ENCODE measurements at places on chromosomes 6 and 20.

DNA sequence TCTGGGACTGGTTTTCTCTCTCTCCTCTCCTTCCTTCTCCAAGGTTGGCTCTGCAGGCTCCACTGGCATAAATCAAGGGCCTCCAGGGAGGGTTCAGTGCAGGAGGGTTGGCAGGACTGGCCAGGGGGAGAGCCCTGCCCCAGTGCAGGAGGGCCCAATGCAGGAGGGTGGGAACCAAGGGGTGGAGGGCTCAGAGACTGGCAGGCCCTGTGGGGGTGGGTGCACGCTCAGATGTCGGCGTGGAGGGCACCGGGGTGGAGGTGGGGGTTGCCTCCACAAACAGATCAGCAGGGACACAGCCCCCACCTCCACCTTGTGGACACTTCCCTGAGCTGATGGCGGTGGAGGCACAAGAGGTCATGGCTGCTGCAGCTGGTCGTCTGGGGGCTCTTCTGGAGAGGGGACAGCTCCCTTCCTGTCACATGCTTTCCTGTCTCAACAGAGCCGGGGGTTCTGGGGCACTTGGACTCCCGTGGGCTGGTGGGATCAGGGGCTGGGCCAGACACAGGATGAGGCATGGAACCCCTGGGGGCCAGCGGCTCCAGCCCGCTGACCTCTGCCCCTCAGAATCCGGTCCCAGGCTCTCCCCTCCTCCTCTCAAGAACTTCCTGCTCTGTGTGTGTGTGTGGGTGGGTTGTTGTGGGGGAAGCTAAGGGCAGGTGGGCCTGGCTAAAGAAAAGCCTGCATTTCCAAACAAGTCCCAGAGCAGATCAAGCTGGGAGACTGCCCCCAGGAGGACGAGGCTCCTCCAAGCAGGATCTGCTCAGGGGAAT is 2.7 kb upstream of the ABHD16B start:
- peak; percentile 59 for DNase-seq

DNA sequence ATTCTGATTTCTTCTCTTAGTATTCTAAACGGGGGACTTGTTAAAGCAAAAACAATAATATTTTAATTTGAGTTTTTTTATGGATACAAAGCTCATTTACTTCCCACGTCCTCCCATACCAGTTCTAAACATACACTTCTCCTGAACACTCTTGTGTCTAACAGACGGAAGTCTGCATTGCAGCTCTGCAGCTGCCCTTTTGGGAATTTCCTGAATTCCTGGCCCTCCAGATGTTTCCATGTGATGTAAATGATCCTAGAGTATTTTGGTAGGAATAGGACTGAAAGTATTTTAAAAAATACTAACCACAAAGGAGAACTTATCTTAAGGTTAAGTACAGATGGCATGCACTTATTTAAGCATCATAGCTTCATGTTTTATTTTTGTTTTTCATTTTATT is 886.7 kb downstream of the TBC1D32 start:
- DNase-seq, result no peak

GRCh38 chr6:165615636-165616035 is 47.4 kb downstream of the PDE10A start:
- DNase-seq, result peak; percentile 60

DNA sequence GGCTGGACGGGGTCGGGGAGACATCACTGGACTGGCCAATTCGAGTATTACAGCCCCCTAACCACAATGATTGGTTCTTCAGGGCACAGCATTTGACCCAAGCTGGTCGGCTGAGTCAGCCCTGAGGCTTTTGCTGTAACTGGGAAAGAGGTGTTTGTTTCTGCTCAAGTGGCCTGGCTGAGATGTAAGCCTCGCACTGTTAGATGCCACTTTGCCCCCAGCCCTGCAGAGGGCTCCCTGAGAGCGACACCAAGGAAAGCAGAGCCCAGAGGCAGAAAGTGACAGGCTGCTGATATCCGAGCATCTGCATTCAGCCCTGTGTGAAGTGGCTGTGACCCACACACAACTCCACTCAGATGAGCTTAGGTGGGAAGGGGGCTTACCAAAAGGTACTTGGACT is 19.4 kb downstream of the ERGIC3 start:
- peak; percentile 59 for DNase-seq

GRCh38 chr20:45983279-45983743 is 11.3 kb upstream of the ZNF335 start:
- no peak for DNase-seq

DNA sequence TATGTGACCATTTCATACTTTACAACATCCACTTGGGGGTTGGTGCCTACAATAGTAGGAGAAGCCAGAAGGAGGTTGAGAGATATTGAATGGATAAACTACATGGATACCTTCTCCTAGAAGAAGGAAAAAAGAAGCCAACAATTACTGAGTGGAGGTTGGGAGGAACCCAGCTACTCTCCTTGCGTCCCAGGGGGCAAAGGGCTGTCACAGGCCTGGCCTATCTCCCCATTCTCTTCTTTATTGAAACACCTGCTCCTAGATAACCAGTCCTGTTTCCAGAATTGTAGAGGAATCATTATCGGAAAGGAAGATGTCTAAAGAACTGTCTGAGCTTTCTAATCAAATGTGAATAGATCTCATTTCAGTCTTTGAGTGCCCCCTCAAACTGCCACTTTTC is 115.1 kb downstream of the MAP7 start:
- DNase-seq, result no peak

- DNase-seq, result no peak
Observed at GRCh38 chr20:51011479-51011878, 11.4 kb downstream of the KCNG1 start.

DNA sequence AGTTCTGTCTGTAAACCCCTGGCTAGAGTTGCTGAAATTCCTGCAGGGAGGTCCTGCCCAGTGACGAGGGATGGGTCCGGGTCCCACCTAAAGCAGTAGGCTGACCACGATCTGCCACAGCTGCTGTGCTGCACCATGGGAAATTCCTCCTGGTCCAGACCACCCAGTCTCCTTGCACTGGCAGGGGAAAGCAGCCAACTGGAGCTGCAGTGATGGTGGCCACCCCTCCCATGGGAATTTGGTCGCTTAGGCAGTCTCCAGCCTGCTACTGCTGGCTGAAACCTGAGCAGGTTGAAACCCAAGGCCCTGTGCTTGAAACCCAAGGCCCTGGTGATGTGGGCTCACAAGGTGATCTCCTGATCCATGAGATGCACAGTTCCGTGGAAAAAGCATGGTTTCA is 23.9 kb upstream of the MOXD1 start:
- no peak for DNase-seq
